ENCODE measurements at places on chromosomes 5 and 9.

DNA sequence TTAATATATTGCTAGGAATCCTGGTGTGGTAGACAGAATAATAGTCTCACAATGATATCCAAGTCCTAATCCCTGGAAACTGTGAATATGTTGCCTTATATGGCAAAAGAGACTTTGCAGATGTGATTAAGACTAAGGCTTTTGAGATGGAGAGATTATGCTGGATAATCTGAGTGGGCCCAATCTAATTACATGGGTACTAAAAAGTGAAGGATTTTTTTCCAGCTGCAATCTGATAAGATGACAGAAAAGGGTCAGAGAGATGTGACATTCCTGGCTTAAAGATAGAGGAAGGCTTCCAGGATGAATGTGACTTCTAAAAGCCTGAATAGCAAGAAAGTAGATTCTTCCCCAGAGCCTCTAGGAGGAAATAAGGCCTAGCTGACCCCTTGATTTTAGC is 80.7 kb upstream of the MPDZ start:
- no peak for DNase-seq

DNA sequence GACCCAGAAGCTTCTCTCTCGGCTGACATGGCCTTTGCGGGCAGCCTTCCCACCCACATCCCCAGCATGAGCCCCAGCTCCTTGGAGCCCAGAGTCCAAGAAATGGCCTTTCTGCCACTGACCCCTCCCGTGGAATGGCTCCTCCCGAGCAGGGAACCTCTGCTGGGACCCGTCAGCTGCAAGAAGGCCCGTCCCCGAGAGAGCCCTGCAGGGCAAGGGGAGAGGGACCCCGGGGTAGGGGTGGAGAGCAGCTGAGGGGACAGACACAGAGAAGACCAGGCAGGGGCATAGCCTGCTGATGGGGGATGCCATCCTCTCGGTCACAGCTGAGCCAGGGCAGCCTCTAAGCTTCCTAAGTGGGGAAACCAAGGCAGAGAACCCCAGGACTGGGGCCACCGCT is 11.2 kb upstream of the NOTCH1 start:
- no peak for DNase-seq

GRCh38 chr9:117095081-117095480 is 319.8 kb downstream of the ASTN2 start:
- DNase-seq: no peak

DNA sequence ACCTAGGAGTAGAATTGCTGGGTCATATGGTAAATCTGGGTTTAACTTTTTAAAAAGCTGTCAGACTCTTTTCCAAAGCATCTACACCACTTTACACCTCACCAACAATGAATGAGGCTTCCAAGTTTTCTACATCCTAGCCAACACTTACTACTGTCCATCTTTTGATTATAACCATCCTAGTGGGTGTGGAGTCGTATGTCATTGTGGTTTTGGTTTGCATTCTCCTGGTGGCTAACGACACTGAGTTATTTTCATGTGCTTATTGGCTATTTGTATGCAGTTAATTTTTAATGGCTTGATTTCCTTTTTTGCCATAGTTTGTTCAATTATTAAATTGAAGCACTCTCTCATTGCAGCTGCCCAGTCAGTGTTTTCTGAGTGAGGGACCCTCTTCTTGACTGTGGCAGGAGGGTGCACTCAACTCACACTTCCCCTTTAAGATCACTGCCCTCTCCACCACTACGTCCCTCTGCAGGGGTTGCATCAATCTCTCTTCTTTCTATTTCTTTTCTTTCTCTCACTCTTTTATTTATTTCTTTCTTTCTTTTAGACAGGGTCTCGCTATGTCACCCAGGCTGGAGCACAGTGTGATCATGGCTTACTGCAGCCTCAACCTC is 182.3 kb downstream of the C9orf152 start:
- DNase-seq: no peak

DNA sequence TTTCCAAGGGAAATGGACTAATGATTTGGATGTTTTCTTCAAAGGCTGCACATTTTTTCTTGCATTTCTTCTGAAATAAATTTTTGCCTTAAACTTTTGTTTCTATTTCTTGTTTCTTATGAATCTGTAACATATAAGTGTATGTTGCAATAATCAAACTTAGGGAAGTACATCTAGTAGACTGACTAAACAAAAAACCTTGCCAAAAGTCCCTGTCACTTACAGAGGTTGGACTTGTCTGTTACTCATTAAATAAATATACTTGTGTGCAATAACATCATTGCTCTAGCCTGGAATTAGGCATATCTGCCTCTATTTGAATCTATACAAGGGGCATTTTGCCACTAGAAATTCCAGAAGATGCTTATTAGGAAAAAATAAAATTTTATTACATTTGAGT is 56.6 kb downstream of the C6 start:
- no peak for DNase-seq

DNA sequence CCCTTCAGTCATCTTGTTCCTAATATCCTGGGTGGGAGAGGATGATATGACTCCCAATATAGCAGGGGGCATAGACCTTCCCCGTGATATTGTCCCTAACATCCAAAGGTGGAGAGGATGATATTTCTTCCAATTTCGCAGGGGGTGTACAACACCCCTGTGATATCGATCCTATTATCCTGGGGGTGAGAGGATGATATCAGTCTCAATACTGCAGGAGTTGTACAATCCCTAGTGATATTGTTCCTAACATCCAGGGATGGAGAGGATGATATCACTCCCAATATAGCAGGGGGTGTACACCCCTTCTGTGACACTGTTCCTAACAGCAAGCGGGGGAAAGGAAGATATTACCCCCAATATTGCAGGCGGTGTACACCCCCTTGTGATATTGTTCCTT is 122.6 kb downstream of the TMEM38B start:
- no peak for DNase-seq

DNA sequence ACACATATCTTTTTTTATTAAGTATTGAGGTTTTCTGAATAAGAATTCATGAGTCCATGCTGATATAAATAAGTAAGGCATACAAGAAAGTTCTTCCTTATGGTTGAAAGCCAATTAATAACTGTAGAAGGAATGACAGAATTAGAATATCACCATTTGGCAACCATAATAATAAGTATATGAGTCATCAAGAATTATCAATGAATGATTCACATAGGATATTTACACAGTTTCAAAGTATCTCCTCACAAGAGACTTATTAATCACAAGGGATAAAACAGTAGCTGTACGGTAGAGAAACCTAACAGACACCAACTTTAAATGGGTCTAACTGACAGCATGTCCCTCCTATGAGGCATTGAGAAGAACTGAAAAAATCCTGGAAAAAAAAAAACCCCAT is 161.6 kb downstream of the NR3C1 start:
- DNase-seq: no peak

- DNase-seq: no peak
These were observed 99.2 kb downstream of the SPOCK1 start for GRCh38 chr5:137399911-137400310.

- DNase-seq: no peak
These were observed 88.1 kb upstream of the SSBP2 start for GRCh38 chr5:81839034-81839433.

DNA sequence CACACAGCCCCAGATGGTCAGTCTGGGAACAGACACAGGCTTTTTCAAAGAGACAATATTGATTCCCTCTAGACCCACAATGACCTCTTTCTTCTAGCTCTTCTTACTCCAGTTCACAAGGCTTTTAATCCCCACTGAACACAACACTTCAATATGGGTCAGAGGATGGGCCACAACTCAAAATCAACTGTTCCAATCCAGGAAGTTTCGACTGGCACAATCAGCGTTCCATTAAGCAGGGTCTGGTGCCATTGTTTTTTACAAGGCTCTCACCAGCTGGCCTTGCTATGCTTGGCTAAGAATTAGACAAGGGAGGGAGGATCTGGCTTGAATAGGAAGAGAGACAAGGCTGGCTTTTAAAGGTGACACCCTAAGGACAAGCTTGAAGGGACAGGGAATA is 199.4 kb upstream of the SLC24A2 start:
- DNase-seq: no peak

GRCh38 chr9:133731876-133732638 is 6.1 kb downstream of the SARDH start:
- DNase-seq: no peak

GRCh38 chr5:3050863-3051262 is 299.4 kb upstream of the IRX2 start:
- no peak for DNase-seq

DNA sequence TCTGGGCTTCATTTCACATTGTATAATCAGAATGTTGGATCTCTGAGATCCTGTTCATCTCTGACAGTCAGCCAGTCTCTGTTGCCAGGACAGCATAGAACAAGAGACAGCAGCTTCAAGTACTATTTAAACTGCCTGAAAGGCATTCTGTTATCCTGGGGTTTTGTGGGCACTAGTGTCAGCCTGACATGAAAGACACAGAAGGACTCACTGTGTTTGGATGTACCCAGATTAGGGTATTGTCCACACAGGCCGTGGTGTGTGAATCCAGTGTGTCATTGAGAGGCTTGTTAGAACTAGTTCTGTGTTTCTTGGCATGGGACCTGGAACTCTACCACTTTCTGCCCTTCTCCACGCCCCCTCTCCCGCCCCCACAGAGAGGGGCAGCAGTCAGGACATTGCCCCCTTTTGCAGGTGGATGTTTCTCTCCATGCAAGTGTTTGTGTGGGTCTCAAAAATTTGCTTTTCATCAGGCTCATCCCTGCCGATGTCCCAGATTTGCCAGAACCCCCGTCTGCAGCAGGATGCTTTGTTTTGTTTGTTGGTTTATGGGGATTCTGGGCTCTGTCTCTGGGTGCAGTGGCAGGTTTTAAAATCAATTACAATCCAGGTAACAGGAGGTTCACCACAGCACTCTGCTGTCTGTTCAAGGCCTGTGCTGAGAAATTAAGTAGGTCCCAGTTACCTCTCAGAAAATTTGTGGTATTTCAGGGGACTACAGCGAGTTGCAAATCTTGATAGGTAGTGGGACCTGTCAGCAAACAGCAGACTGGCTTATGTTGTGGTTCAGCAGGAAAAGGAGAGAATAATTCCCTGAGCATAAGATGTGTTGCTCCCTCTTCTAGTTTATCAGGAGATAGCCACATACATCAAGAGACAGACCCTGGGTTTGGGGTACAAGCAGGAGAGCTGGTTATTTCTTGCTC is 144.6 kb downstream of the DOCK2 start:
- DNase-seq: no peak

DNA sequence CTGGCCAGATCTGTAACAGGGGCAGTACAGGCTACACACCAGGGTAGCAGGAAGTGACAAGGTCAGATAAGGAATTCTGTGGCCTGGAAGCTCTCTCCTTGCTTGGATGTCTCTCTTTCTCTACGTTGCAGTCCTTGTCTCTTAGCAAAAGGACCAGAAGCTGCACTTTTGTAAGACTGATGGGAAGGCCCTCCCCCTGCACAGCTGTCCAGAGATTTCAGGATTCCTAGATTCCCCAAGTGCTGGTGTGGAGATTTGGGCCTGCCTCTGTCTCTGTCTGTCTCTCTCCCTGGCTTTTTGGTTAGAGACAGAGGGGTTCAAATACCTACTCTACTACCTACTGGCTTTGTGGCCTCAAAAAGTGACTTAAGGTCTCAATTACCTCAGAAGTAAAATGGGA is 10.0 kb upstream of the CNTFR start:
- DNase-seq: no peak

GRCh38 chr5:143826951-143827444 is 15.0 kb downstream of the HMHB1 start:
- DNase-seq: no peak

- DNase-seq: no peak
These were observed 161.9 kb downstream of the CDH6 start for GRCh38 chr5:31355337-31355736.

DNA sequence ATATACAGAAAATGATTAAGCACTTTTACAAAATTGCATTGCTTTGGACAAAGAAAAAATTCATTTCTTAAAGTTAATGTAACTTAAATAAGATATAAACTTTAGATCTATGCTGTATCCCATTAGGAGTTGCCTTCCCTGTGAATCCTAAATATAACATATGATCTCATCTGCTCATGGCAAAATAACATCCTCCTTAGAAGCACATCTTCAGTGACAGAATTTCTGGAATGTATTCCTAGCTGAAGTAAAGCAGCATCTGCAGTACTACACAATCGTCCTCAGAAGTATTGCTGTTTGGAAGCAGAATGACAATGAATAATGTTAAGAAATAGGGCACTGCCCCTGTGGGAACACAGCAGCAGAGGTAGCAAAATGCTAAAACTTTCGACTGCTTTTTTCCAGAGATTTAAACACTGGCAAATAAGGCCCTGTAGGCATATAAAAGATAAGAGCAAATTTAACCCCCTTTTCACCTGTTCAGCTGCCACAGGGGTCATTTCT is 571.0 kb downstream of the PTPRD start:
- no peak for DNase-seq

DNA sequence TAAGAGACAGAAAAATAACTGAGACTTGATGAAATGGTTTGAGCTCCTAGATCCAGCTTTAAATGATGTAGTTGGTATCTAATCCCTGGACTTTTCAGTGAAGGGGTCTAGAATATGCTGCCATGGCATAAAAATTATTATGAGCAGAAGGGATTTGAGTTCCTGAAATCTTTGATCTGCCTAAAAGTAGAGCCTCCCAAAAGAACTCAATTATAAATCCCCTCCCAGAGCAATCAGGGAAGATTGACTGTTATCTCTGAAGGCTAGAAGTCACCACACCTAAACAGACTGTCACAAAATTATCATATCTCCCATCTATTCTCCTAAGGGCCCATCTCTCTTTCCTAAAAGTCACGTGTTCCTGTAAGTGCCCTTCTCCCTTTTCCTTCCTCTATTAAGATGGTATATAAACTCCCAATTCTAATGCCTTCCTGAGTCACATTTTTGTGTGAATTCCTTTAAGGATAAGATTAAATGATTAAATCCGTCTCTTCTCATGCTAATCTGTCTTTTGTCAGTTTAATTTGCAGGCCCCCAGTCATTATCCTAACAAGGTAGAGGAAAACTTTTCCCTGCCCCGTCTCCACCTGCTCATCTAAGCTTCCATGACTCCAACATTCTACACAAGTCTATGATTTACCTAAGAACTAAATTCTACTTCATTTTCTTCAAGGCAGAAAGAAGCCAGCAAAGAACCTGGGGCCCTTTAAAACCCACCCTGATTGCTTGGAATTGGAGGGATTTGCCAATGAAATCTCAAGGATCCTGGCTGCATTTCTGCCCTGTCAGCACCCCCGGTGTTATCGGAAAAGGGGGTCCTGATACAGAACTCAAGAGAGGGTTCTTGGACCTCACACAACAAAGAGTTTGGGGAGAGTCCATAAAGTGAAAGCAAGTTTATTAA is 47.1 kb upstream of the PWWP2A start:
- no peak for DNase-seq

- DNase-seq: no peak
These were observed 294.5 kb downstream of the EBF1 start for GRCh38 chr5:158805195-158805594.

All from HL-60 (cell line).